K562 (cell line): ENCODE measurements at places on chromosomes 3 and 15.

GRCh38 chr15:80440024-80440423 lies 35.8 kb downstream of the ARNT2 start:
- DNase-seq: no peak

DNA sequence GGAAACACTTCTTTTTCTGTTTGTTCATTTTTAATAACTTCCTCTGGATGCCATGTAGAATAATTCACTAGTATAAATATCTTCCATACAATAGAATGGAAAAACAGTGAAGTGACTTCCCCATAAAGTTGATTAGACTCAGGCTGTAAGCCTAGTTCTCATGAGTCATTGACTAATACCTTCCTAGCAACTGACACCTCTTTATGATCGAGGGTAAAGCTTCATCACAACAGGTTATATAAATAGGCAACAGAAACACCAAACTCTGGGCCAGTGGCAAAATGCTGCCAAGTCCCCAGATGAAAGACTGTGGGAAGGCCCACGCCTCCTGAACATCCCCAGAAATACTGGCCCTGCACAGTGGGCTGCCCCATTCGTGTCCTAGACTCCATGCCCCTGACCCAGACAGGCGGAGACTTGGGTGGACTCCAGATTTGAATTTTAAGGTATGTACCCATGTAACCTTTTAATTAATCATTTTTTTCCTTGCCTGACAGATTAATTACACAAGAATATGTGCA lies 71.3 kb upstream of the TBC1D23 start:
- no peak for DNase-seq

GRCh38 chr3:62812631-62813030 lies 62.6 kb downstream of the CADPS start:
- no peak for DNase-seq

GRCh38 chr3:36227980-36228379 lies 152.3 kb upstream of the STAC start:
- no peak for DNase-seq

DNA sequence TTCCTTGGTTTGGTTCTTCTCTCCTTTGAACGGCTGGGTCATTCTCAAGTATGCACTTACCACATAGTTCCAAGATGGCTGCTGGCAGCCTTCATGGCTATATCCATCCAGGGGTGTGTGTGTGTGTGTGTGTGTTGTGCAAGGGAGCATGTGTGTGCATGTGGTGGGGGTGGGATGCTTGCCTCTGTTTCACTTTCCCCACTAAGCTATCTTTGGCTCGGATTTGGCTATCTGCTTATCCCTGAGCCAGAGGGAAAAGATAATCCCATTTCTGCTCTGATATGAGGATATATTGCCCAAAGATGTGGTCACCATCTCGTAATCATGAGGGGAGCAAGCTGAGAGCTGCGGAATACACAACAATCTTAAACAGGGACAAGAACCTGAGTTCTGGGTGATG lies 26.2 kb downstream of the ANAPC13 start:
- DNase-seq: no peak

GRCh38 chr3:124607163-124607562 lies 123.1 kb upstream of the UMPS start:
- no peak for DNase-seq

DNA sequence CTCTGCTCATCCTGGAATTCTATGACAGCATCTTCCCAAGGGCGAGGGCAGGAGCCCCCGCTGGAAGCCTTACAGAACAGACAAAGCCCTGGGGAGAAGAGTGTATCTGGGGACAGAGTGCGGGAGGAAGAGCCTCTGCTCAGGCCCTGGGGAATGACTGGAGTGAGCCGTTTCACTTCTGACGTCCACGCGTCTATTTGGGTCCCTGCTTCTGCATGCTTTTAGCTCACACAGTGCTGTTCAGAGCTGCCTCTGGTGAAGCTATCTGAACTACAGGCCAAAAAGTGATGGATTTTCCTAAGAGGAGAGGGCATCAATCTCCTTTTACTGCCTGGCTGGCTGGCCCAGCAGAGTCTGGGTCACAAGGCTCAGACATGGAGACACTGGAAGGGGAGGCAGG lies 311.8 kb downstream of the NTRK3 start:
- DNase-seq: no peak

DNA sequence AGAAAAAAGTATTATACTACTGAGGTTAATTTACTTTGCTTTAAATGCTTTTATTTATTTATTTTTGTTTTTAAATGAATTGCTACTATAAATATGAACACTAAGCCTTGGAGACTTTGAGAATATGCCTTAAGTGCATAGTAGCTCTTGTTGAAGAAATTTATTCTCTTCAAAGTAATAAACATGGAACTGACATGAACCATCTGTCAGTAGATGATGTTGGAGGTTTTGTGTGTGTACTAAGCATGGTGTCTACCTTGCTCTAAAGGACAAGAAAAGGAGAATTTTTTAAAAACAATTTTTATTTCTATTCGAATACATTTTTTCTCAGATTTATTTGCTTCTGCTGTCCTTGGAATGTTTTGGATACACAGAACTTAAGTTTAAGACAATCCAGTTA lies 81.1 kb upstream of the PDZRN3 start:
- no peak for DNase-seq

- no peak for DNase-seq
Observed at GRCh38 chr3:125401402-125401801, 26.3 kb upstream of the ZNF148 start.

- DNase-seq: no peak
Observed at GRCh38 chr3:24472358-24472757, 22.3 kb downstream of the THRB start.

GRCh38 chr3:73068419-73068818 lies 7.0 kb downstream of the EBLN2 start:
- no peak for DNase-seq

DNA sequence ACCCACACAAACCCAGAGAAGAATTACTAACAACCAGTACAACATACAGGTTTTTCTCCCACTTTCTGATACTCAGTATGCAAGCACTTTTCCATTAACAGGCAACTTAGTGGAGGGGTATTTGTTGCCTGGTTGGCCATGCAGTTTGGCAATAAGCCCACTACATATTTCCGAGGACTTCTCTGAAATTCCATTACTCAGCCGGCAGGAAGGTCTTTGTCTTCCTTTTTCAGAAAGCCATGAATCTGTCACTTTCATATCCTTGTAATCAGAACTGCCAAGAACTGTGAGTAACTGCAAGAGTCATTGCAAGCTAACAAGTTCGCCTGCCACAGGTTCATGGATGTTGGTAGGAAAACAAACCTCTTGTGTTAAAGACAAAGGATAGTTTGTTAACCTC lies 422.3 kb upstream of the ROBO1 start:
- no peak for DNase-seq

GRCh38 chr3:52649461-52650210 lies 36.1 kb downstream of the PBRM1 start:
- no peak for DNase-seq

GRCh38 chr15:40471808-40472150 lies 995 bp downstream of the CHST14 start:
- DNase-seq: no peak

- DNase-seq: peak; percentile 72
Observed at GRCh38 chr15:58438956-58439355, 7.2 kb downstream of the LIPC start.
